C1 segment of cervical spinal cord (tissue), 14 donors: ENCODE measurements at places on chromosomes 3 and 15.

GRCh38 chr3:35965908-35966307 is 326.6 kb downstream of the ARPP21 start:
- no peak for DNase-seq

DNA sequence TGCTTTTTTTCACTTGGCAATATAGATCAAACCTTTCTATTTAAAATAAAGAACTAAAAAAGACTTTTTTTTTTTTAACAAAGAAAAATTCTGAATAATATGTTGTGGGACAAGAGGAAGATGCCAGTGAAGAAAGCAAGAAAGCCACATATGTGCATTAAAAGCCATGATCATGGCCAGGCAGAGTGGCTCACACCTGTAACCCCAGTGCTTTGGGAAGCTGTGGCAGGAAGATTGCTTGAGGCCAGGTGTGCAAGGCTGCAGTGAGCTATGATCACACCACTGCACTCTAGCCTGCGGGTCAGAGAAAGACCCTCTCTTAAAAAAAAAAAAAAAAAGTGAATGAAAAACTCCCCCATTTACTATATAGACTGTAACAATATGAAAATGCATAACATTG is 23.9 kb downstream of the C2CD4B start:
- DNase-seq: no peak

DNA sequence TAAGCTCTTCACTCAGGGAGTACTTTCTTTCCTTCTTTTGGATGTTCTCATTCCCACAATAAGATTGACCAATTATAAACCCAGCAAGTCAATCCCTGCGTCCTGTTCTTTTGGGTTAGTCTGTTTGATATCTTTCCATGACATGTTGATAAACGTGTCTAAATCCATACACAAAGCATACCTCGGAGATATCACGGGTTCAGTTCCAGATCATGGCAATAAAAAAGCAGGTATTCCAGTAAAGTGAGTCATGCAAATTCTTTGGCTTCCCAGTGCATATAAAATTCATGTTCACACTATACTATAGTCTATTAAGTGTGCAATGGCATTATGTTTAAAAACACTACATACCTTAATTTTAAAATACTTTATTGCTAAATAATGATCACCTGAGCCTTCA is 667.7 kb downstream of the MAGI1 start:
- no peak for DNase-seq

DNA sequence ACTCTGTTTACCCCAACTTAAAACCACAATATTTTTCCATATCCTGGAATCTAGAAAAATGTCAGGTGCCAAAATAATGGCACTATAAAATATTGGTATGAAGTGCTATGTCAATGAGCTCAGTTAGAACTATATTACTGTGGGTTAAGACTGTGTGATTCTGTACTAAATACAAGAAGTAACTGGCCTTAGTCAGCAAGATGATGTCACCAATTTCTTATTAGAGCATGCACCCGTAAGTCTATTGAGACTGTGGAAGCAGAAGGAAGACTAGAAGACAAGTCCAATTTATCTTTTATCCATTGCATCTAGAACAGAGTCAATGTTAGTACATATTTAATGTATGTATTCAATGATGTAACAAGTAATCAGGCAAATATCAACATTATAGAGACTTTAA is 25.0 kb downstream of the LRRC58 start:
- DNase-seq: no peak

DNA sequence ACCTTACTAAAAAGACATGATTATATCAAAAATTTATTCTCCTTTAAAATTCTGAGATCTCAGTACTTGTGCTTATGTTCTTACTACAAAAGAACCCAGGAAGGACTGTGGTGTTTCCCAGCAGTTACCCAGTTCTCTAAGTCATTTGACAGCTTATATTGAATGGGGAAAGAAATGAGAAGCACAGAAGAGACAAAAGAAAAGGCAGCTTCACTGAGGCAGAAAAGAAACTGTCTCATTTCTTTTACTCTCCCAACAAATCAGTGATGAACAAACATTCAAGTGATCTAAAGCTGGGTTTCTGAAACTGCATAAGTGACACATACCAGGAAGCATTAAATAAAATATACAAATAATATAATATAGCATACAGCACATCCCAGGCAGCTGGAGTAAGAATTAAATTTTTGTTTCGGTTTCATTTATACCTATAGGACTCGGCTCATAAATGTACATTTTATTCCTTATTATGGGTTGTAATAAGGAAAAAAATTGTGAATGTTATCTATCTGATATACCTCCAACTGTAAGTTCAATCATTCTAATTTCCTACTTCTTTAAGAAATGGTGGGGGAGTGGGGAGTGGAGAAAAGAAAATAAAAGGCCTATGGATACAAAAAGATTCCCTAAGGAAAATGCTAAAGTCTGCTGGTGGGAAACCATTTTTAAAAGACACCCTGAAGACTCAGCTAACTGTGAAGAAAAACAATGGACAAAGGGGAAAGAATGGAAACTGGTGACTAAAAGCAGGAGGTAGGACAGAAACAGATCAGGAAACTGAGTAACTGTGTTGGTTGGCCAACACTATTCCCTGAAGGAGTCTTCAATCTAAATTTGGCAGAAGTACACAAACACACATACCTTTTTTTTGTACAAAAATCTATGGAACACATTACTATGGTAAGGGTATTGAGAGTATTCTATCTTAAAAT is 156.8 kb downstream of the TBC1D5 start:
- no peak for DNase-seq

- no peak for DNase-seq
Observed at GRCh38 chr15:58795825-58796224, 24.7 kb downstream of the MINDY2 start.

DNA sequence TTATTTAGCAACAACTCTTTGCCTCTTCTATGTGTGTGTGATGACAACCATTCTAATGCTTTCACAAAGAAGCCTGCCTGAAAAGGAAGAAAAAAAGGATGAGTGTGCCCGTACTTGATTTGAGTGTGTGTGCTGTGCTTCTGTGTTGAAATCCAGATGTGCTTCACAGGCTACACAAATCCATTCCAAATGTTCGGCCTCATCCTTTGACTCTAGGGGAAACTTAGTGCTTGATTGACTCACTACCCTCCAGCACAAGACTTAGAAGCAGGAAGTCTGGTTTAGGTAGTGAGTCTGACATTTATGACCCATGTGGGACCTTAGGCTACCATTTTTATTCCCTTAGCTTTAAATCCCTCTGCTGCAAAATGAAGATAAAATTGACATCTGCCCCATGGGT is 108.8 kb upstream of the PLAAT1 start:
- no peak for DNase-seq

DNA sequence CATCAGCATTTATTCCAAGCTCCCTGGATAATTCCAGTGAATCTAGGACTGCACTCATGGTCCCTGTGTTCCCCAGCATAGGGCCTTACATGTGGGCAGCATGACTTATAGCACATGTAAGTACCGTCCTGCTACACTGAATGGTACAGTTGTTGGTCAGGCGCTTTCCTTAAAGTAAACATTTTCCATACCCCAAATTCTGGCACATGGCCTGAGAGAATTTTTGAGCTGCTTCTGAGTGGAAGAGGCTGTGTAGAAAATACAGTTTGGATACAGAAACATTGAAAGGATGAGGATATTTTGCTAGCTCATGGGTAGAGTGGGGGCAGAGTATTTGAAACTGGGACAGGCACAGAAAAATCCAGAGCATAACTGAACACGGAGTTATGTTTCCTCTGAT is 27.6 kb downstream of the CORO2B start:
- DNase-seq: no peak

DNA sequence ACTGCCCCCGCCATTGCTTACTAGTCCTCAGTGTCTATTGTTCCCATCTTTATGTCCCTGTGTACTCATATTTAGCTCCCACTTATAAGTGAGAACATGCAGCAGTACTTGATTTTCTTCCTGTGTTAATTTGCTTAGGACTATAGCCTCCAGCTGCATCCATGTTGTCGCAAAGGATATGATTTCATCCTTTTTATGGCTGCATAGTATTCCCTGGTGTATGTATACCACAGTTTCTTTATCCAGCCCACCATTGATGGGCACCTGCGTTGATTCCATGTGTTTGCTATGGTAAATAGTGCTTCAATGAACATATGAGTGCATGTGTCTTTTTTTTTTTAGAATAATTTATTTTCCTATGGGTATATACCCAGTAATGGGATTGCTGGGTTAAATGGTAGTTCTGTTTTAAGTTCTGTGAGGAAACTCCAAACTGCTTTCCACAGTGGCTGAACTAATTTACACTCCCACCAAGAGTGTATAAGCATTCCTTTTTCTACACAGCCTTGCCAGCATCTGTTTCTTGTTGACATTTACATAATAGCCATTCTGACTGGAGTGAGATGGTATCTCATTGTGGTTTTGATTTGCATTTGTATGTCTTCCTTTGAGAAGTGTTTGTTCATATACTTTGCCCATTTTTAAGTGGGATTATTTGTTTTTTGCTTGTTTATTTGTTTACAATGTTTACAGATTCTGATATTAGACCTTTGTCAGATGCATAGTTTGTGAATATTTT is 53.7 kb downstream of the GALK2 start:
- DNase-seq: no peak

GRCh38 chr3:126704494-126705214 is 614 bp downstream of the CHCHD6 start:
- DNase-seq: peak; percentile 36

- no peak for DNase-seq
Observed at GRCh38 chr3:39101022-39101689, 6.3 kb downstream of the GORASP1 start.

DNA sequence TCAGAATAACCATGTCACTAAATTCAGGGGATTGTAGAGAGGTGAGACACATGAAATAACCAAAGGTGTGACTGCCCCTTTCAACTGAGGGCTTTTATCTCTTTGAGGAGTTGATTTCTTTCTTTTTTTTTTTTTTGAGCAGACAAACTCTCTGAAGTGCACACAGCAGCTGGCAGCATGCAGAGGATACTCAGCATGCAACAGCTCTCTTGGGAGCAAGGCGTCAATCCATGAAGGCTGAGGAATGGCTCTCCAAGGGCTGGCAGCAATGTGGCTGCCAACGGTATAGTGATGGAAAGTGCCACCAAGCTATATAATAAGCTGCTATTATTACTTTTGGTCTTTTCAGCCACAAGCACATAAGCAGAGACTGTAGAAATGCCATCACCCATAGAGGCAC is 226.7 kb upstream of the FEZF2 start:
- DNase-seq: no peak

DNA sequence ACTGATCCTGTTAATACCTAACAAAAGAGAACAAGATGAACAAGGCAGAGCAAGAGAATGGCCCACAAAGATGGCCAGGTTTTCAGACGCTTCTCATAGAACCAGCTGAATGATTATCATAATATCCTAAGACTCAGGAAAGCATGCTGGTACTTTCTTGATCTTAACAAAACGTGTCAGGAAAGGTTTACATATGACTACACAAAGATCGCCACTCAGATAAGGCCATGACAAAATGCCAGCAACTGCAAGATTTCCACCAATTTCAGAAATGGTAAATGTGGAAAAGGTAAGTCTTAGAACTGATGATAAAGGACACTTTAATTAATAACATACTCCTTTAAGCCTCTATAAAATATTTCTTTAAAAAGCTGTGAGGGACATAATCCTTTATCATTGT is 108.8 kb downstream of the DLG1 start:
- no peak for DNase-seq

- DNase-seq: no peak
Observed at GRCh38 chr3:119400466-119400865, 62.9 kb downstream of the TMEM39A start.

DNA sequence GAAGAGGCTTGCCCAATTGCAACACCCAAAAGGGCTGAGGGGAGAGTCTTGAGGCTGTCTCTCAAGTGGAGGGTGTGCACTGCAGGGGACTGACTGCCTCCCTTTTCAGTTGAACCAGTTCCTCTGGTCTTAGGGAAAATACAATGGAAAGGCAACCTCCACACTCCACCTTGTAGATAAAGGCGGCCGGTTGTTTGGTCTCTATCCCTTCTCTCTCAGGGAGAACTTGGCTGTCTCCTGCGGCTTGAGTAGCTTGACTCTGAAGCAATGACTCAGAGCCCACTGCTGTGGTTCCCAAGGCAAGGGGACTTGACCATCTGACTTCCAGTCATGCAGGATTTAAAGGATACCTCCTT is 143.2 kb upstream of the UMPS start:
- no peak for DNase-seq

DNA sequence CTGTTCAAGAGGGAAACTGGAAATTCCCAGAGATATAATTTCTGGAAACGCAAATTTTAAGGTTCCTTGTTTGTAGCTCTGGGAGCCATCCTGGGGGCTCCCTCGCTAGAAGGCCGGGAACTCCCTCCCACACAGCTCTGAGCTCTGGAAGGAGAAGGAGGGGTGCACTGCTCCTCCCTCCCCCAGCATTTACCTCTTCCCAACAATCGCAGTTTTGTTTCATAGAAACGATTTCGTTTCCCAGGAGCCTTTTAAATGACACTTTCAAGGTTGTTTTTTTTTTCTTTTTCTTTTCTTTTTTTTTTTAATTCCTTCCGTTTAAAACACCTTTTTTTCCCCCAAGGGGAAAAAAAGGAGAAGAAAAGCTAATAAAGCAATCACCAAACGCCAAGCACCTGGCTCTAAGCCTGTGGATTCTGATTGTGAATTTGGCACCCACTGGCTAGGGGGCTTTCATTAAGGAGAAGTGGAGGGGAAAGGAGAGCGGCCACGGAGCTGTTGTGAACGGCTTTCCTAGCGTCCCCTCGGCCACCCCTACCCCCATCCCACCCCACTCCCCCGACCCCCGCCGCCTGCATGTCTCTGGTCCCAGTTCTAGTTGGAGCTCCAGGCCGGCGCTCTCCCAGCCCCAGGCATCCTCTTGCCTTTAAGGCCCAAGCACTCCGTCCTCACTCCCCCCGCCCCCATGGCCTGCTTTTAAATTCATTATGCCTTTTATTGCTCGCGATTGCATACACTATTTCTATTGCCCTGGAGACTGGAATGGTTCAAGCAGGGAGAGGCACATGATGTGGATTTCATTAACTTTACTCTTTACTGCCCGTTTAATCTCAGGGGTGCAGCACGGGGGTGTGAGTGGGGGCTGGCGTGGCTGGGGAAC is 13.6 kb upstream of the CCDC33 start:
- DNase-seq: no peak
